ENCODE measurements at places on chromosomes 11 and 22.
A peak's percentile ranks its signal among the peaks of the same experiment; 100 is the strongest.

GRCh38 chr11:4025967-4026324 lies 68.7 kb upstream of the RRM1 start:
- peak; percentile 37 for DNase-seq

DNA sequence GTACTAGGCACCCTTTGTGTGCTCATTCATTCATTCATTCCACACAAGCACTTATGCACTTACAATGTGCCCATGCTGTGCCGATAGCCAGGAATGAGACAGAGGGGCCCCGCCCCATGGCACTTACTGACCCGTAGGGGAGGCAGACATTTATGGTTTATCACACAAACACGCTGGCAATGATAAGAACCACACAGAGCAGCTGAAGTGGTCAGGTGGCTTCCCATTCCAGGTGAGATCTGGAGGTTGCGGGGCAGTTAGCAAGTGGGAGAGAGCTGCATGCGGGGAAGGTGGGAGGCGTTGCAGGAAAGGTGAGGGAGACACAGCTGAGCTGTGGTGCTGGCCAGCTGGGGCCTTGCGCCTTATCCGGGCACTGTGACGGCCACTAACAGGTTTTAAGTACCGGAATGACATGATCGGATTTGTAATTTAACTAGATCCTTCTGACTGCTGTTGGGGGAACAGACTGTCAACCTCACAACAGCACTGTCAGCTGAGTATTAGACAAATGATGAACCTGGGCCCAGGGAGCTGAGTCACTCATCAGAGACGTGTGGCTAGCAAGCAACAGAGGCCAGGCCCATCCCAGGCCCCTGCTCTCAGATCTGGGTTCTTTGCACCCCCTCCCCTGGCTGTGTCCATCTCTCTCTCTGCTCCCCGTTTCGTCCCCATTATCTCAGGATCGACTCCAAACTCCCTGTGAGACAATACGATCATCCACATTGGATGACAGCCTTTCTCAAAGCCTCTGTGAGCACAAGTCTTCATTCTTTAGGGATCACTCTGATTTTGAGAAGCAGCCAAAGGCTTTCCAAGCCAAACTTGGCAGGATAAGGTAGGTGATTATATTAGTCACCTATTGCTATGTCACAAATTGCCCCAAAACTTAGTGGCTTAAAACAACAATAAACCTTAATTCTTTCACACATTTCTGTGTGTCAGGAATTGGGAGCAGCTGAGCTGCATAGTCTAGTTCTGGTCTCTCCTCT lies 28.4 kb downstream of the RASD2 start:
- DNase-seq = peak; percentile 78

- peak; percentile 83 for DNase-seq
Observed at GRCh38 chr11:120272303-120272702, 32.4 kb downstream of the POU2F3 start.

GRCh38 chr11:27505781-27506180 lies 788 bp downstream of the LIN7C start:
- no peak for DNase-seq

DNA sequence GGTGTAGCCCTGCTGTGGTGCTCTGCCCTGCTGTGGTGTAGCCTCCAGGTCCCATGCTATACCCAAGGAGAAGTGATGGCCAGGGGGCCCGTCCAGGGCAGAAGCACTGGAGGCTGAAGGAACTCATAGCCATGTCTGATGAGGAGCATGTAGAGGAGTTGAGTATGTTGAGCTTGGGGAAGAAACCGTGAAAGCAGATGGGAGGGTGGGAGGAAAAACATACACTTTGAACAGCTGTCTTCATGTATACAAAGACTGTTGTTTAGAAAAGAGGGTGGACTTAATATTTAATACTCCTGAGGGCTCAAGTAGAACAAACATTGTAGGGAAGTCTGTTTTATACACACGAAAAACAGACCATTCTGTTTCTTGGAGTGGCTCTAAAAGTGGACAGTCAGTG lies 26.6 kb upstream of the TTC12 start:
- no peak for DNase-seq

DNA sequence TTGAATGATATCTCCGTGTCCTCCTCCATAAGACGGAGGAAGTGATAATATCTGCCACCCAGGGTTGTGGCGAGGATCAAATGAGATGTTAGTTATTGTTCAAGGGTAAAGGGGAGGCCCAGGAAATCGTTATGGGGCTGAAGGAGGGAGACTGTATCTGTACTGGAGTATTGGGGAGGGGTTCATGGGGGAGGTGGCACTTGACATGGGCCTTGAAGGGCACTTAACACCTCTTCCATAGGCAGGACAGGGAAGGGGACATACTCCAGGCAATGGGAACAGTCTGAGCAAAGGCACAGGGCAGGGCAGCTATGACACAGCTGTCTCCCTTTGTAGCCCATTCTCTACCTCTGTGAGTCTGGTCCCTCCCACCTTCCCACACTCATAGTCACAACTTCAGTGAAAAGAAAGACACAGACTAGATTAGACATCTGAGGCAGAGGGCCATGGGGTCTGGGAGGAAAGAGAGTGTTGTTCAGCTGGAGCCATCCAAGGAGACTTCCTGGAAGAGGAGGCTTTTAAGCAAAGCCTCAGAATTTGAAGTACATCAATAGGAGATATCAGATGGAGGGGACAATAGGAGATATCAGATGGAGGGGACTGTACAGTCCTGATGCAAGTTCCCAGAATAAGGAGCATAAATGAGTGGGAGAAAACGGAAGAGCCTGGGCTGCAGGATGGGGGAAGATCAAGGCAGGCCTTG lies 15.8 kb upstream of the DGKZ start:
- no peak for DNase-seq

GRCh38 chr11:46238078-46238966 lies 39.1 kb upstream of the CREB3L1 start:
- peak; percentile 81 for DNase-seq

DNA sequence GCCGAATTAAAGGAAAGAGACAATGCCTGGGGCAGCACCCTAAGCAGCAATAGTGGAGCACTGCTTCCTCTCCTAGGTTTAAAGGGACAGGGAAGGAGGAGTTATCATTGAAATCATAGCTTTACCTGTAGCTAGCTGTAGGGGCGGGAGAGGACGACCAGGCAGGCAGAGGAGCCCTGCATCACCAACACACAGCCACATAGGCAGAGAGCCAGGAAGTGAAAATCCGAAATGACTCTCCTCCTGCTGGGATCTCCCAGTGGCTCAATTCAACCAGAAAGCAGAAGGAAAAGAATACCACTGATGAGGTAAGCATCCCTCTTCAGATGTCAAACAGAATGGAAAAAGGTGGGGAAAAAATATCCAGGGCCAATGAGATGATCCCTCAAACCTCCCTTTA lies 20.4 kb downstream of the MRGPRX4 start:
- DNase-seq = no peak

DNA sequence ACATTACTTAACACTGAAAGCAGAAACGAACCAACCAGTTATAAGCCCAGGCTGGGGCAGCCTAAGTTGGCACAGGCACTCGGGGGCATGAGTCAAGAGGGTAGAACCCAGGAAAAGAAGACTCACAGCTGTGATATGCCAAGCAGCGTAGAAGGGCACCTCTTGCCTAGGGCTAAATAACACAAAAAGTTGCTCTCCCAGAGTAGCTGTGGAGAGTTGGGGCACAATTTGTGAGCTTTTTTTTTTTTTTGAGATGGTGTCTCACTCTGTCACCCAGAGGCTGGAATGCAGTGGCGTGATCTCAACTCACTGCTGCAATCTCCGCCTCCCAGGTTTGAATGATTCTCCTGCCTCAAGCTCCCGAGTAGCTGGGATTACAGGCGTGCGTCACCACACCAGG lies 8.8 kb downstream of the CLMP start:
- DNase-seq = no peak

GRCh38 chr11:37598381-37598780 lies 1000.3 kb upstream of the RAG2 start:
- no peak for DNase-seq

DNA sequence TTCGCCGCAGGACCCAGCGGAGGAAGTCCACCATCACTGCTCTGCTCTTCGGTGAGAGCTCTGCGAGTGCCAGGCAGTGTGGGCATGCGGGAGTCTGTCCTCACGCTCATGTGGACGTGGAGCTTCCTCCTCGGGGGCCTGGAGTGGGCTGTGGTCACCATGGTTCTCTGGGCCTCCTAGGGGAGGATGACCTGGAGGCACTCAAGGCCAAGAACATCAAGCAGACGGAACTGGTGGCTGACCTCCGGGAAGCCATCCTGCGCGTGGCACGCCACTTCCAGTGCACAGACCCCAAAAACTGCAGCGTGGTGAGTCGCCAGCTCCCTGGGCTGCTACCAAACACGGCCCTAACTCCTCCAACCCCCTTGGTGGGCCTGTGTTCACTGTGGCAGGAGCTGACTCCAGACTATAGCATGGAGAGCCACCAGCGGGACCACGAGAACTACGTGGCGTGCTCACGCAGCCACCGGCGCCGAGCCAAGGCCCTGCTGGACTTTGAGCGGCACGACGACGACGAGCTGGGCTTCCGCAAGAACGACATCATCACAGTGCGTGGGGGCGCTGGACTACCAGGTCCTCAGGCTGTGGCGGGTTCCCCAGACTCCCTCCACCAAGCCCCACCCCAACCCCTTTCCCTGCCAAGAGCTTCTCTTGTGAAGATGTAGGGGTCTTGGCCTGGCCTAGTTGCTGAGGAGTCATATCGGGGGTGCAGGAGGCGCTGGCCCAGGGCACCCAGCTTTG lies 36.8 kb downstream of the SGSM3 start:
- DNase-seq = no peak

DNA sequence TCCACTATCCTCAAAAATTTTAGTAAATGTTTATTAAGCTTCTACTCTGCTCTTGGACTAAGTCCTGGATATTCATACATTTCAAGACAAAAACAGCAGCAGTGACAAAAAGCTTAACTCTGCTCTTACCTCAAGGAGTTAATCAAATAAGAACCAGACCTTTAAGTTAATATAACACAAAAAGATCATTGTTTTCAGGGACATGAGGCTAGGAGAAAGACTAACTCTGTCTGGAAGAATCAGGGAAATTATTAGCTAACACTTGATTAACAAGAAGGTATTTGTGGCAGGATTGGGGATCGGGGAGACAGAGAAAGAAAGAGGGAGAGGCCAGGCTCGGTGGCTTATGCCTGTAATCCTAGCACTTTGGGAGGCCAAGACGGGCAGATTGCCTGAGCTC lies 74.4 kb downstream of the PPP2R1B start:
- DNase-seq = no peak

GRCh38 chr11:77698896-77699295 lies 61.3 kb upstream of the CLNS1A start:
- DNase-seq = no peak

GRCh38 chr11:10454878-10455631 lies at the start of gene AMPD3:
Gene AMPD3 (plus strand): TSS chr11:10455264. CDS start chr11:10461520, 6,256 bp downstream.
- peak; percentile 94 for DNase-seq

GRCh38 chr11:65712633-65713076 lies 603 bp downstream of the KAT5 start:
- DNase-seq = no peak

GRCh38 chr11:13055200-13055599 lies 46.1 kb downstream of the RASSF10 start:
- no peak for DNase-seq

GRCh38 chr11:46710821-46711269 lies 8.2 kb upstream of the F2 start:
- DNase-seq = peak; percentile 91

- no peak for DNase-seq
Observed at GRCh38 chr11:6258141-6258540, 1.5 kb upstream of the CCKBR start.

DNA sequence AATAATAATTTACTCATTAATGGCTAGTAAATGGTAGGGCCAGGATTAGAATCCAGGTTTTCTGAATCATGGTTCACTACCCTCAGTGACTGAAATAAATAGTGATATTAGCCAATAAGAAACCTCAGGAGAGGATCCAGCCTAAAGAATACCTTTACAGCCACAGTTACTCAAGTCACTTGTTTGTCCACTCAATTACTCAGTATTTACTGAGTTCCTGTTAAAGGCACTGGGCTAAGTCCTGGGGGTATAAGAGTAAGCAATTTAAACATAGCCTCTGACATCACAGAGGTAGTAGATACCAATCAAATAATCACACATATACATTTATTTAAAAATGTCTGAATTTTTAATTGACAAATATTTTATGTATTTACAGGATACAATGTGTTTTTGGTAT lies 56.8 kb upstream of the GAB2 start:
- no peak for DNase-seq

DNA sequence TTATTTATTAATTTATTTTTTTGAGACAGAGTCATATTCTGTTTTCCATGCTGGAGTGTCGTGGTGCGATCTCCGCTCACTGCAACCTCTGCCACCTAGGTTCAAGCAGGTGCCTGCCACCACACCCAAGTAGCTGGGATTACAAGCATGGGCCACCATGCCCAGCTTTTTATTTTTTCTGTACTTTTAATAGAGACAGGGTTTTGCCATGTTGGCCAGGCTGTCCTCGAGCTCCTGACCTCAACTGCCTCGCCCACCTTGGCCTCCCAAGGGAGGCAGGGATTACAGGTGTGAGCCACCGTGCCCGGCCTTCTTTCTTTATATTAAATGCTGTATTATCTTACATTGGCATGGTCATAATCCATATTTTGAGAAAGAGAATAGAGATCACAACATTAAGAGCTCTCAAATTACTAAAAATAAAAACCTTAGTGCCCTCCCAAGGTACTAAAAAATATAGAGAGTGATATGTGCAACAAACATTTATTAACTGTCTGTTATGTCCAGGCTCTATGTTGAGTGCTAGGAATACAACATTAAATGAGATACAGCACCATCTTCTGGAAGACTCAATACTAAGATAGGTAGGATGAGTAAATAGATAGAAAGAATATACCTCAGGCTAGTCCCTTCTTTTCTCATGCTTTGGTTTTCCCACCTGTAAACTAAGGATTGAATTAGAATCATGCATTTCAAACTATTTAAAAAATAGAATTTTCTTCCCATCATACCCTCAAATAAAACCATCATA lies 84.1 kb downstream of the BBOX1 start:
- DNase-seq = peak; percentile 33

DNA sequence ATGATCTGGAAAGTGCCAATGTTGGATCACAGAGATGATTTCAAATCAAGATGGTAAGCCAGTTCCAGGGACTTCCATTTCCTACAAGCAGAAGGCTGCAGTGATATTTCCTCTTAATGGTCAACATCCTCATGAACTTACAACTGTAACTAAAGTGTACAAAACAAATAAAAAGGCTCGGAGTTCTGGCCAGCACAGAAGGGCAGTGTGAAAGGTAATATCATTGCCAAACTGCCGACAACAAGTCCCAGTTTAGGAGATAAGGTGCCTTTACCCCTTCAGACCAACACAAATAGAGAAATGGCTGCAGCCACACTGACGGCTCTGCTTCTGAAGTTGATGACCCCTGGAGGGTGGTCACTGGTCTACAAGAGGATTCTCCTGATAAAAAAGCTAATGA lies 91.1 kb downstream of the ETS1 start:
- DNase-seq = no peak

All from AG20443 (cell line).